ENCODE measurements at places on chromosomes 6 and 20.
A peak's percentile ranks its signal among the peaks of the same experiment; 100 is the strongest.

DNA sequence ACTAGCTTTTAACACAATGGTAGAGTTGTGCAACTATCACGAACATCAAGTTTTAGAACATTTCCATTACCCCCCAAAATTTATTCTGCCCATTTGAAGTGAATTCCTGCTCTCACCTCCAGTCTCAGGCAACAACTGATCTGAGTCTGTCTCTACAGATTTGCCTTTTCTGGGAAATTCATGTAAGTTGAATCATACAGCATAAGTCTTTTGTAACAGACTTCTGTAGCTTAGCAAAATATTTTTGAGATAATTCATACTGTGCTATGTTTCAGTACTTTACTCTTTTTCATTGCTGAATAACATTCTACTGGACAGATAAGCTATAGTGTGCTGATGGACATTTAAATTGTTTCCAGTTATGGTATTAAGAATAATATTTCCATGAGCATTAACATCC lies 447.3 kb upstream of the GJE1 start:
- DNase-seq, result peak; percentile 9

DNA sequence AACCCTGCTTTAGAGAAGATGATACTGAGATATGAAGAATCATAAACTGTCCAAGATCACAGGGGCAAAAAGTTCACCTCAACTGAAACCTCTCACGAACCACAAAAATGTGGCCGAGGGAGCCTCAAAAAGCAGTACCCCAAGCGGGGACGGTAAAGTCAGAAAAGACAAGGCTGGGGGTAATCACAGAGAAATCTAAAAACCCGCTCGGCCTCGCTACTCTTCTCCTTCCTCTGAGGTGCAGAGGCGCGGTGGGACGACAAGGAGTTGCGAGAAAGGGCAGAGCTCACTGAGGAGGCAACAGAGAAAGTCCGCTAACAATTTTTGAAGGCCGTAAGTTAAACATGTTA lies 356 bp upstream of the IRAK1BP1 start:
- DNase-seq, result no peak

- DNase-seq, result peak; percentile 74
These were observed 75.6 kb upstream of the RNF24 start for GRCh38 chr20:4090756-4091489.

DNA sequence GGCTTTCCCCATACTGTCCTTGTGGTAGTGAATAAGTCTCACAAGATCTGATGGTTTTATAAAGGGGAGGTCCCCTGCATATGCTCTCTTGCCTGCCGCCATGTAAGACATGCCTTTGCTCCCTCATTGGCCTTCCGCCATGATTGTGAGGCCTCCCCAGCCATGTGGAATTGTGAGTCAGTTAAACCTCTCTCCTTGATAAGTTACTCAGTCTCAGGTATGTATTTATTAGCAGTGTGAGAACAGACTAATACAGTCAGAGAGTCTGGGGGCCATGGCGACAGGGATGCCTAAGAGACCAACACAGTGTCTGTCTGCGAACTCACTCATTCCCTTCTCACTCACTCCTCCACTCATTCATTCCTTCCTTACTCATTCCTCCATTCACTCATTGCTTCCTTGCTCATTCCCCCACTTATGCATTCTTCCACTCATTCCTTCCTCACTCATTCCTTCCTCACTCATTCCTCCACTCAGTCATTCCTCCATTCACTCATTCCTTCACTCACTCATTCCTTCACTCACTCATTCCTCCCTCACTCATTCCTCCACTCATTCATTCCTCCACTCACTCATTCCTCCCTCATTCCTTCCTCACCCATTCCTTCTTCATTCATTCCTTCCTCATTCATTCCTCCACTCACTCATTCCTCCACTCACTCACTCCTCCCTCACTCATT lies 137.5 kb upstream of the AGPAT4 start:
- DNase-seq, result no peak

GRCh38 chr6:75856902-75857301 lies 107.9 kb downstream of the MYO6 start:
- no peak for DNase-seq

GRCh38 chr6:90939906-90940305 lies 353.0 kb upstream of the MAP3K7 start:
- DNase-seq, result no peak

DNA sequence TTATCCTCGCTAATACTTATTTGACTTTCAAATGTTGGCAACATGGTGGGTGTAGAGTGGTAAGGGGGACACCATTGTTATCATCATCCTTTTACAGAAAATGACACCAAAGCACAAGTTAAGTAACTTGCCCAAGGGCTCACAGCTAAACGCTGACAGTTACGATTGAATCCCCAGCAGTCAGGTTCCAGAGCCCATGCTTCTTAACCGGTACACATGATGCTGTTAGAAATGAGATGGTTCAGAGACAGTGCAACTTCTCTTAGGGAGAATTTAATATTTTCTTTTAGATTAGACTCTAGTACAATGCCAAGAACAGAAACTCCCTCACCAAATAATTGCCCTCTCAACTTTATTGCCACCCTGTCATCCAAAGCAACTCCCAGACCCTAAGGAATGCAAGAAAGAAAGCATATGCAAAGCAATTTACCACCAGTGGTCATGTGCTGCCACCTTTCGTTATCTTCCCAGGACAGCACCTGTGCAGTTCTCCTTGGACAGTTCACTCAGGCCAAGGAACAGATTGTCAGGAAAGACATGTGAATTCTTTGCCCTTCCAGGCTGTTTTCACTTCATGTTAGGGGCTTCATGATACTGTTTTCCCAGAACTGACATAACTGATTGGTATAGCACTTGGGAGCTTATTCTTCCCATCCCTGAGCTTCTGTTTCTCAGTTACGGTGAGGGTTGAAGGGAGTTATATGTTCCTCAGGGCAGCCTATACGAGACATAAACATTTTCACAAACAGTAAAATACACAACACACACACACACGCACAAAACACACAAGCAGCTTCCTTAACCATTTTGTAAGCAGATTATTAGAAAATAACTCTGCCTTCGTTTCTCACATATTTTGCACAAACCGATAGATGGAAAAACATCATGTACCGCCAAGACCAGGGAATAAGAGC lies 5.1 kb downstream of the HLA-DMA start:
- DNase-seq, result no peak

GRCh38 chr6:2468601-2468955 lies 223.2 kb upstream of the GMDS start:
- DNase-seq, result no peak

- DNase-seq, result no peak
These were observed 23.8 kb upstream of the TMEM30A start for GRCh38 chr6:75308250-75308988.

DNA sequence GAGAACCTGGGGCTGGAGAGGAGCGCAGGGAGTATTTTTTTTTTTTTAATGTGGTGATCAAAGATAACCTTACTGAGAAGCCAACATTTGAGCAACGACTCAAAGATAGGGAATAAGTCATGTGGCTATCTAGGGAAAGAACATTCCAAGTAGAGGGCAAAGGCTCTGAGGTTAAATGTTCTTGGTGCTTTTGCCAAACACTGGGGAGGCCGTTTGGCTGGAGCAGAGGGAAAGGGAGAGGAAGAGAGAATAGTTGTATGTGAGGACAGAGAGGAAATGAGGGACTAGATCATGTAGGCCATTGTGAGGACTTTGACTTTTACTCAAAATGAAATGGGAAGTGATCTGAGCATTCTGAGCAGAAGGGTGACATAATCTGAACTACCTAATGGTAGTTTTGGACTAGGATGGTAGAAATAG lies 27.8 kb downstream of the ACSS2 start:
- no peak for DNase-seq
